ENCODE measurements at places on chromosomes 7 and 10.

- no peak for DNase-seq
Observed at GRCh38 chr10:30967650-30968410, 63.8 kb downstream of the ZNF438 start.

DNA sequence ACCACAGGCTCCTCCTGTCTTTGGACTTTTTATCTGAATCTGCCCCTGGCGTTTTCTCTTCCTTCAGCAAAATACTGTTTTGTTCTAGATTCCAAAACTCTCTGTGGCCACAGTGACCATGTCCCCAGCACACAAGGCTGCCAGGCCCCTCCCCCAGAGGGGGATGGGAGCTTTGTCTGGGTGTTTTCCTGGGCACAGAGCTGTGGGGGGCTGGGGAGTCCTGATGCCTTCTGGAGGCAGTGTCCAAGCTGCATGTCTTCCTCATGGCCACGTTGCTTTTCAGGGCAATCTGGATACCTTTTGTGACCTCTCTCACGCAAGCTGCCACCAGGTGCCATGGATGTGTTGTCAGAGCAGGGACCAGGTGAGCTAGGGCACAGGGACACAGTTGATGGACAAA lies 26.2 kb downstream of the ANTXRL start:
- DNase-seq = no peak

DNA sequence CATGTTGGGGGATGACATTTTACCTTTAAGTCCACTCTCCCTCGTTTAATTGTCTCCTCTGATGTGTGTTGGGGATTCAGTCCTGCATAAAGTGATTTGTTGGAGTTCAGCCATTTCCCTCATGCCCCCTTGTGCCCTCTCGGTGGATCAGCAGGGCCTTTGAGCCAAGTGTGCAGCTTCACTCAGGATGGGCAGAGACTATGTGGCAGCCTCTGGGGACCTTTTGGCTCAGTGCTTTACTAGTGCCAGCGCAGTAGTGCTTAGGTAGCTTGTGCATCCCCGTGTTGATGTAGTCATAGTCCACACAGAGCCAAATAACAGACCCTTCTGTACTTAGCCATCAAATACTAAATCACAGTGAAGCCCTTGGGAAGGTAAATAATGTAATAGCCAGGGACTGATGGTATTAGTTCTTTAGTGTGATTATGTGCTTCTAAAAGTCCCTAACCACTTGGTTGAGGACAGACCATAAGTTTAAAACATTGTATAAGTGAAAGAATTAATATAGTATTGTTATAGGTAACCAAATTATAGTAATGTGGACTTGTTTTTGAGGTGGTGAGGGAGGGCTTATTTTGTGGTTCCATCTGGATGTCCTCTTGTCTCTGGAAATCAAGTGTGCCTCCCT lies 11.4 kb downstream of the BUB3 start:
- DNase-seq = no peak

GRCh38 chr7:156651474-156651873 lies 10.9 kb downstream of the RNF32 start:
- no peak for DNase-seq

- peak; percentile 14 for DNase-seq
Observed at GRCh38 chr7:108002726-108003598, at the start of gene LAMB1. LAMB1 (minus strand) TSS chr7:108003161; CDS start chr7:108002885, 276 bp downstream.

DNA sequence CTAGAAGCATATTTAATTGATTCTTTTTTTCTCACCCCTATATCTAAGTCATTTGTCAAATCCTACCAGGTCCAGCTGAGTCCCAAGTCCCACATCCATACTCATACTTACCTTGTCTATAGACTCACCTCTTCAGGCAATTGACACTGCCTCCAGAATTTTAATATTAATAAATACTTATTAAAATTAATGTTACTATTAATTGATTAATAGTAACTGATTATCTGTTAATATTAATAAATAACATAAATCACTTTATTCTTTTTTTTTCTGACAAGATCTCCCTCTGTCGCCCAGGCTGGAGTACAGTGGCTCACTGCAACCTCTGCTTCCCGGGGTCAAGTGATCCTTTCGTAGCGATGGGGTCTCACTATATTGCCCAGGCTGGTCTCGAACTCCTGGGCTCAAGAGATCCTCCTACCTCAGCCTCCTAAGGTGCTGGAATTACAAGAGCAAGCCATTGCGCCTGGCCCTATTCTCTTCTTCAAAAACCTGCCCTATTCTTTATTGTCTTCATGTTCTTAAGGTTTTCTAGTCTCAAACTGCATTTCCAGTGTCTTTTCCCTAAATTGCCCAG lies 94.4 kb downstream of the ZNF277 start:
- no peak for DNase-seq

- DNase-seq = no peak
Observed at GRCh38 chr7:30411173-30411572, 67.4 kb downstream of the NOD1 start.

DNA sequence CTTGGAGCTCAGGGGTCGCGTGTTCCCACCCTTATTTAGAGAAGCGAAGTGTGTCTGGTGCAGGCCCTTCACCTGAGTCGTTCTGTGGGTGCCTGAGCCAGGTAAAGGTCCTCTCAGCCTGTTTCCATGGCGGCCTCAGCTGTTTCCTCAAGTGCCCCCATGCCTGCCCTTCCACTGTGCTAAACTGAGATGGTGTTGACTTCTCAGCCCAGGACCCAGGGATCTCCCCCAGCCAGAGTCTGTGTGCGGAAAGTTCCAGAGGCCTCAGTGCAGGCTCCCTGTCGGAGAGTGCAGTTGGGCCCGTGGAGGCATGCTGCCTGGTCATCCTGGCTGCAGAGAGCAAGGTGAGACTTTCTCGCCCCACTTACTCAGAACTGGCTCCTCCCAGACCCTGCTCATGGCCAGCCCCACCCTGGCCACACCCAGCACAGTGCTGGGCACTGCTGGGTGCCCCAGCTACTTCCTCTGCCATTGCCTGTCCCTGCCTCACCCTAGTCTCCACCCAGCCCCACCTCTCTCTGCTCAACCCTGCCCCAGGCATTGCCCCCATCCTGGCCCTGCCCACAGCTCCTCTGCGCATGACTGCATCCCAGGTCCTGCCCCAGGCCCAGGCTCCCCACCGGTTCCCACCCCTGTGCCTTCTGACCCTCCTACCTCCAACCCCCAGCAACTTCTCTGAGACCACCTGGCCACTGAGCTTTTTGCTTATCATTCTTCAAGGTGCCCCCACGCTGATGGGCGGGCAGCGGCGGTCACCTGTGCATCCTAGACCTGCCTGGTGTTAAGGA lies 20.3 kb downstream of the NACAD start:
- DNase-seq = no peak
